NCI-H446 treated with DMSO at 0.1 percent for 48 hours (cell line): ENCODE measurements at places on chromosomes 4 and X.

DNA sequence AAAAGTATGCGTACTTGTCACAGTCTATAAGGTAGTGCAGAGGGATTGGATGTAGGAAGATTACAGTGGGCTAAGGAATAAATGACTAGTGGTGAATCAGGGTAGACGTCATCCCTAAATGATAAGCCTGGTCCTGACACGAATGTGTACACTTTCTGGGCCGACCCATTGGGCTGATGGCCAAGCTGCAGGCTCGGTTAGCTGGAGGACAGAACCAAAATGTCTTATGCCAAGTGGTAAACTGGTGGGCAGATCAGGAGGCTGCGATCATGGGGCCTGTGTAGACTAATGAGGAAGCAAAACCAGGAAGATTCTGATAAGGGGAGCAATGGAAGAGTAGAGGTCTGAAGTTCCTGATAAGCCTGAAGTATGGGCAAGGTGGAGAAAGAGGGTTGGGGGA is 272.8 kb upstream of the GATB start:
- no peak for DNase-seq

- peak; percentile 31 for DNase-seq
Observed at GRCh38 chr4:53586121-53586816, 5.0 kb downstream of the LNX1 start.

GRCh38 chrX:140274811-140275525 is 229.9 kb downstream of the SOX3 start:
- no peak for DNase-seq

DNA sequence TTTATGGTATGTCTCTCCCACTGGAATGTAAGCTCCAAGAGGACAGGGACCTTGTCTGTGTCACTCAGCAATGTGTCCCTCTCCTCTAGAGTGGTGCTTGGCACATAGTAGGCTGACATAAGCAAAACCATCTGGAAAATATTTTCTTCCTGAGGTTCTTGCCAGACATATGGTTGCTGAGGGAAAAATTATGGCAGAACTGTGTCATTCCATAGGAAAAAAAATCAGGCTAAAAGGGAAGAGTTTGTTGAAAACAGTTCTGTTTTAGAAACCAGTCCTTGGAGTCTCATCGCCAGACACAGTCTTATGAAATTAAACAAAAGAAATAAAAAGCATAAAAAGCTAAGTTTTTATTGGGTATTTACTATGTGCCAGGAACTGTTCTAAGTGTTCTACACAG is 60.9 kb downstream of the RTL9 start:
- no peak for DNase-seq

DNA sequence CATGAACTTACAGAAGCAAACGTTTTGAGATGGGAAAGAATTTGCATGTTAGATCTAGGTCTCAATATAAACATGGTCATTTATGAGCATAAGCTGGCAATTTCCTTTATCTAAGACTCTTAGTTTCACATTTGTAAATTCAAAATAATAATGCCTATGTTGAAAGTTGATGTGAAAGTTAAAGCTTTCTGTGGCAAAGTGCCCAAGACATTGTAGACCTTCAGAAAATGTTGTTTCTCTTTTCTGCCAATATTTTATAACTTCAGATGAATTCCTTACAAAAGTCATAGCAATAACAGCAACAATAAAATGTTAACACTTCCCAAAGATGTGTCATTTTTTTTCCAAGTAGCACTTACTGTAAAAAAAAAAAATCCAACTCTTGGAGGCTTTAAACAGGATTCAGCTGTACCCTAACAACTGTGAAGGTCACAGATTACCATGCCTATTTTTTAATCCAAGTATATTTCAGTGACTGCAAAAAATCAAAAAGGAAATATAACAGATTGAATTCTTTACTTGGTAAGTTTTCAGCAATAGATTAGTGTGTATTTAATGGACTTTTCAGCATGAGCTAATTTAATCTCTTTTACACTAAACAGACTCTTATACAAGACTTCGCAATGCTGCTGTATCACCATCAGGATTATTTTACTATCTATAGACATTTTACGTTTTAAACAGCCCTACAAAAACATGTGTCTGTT is 206.5 kb upstream of the PDE5A start:
- DNase-seq: no peak

GRCh38 chr4:8731364-8731763 is 138.8 kb downstream of the CPZ start:
- no peak for DNase-seq

DNA sequence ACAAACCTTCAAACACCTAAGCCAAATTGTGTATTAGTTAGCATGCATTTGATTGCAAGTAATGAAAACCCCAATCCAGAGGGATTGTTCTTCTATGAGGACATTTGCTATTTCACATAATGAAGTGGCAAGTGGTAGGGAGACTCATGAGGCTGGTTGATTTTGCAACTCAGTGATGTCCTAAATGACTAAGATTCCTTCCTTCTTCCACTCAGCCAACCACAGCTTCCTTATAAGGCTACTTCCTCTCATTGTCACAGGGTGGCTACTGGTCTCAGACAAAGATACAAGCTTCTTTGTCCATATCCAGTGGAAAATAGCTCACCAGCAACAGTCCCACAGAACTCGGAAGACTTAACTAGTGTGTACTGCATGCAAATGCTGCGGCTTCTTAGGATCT is 5.3 kb upstream of the OTC start:
- DNase-seq: no peak

DNA sequence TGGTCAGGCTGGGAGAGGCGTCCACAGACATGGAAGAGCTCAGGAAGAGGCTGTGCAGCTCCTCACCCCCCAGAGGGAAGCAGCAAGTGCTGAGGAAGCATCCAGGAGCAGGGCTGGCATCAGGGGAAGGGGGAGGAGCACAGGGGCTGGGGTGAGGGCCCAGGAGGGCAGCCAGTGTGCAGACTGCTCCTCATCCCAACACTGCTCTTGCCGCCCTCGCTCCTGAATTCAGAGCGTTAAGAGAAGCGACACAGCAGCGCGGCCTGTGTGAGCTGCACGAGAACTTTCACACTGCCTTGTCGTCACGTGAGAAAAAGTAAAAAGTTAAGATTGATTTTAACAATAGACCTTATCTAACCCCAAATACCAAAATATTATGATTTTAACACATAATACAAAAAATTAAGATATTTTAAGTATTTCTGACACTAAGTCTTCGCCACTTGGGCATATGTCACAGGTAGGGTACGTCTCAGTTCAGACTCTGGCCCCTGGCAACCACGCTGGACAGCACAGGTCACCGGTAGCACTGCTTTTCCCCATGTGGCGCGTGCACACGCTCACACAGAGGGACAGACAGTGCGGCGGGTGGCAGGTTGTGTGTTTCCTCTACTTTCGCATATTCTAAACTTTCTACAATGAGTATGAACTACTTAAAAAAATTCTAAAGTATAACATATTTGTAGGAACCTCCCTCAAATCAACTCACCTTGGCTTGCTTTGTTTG is 19.7 kb downstream of the NOP14 start:
- no peak for DNase-seq

DNA sequence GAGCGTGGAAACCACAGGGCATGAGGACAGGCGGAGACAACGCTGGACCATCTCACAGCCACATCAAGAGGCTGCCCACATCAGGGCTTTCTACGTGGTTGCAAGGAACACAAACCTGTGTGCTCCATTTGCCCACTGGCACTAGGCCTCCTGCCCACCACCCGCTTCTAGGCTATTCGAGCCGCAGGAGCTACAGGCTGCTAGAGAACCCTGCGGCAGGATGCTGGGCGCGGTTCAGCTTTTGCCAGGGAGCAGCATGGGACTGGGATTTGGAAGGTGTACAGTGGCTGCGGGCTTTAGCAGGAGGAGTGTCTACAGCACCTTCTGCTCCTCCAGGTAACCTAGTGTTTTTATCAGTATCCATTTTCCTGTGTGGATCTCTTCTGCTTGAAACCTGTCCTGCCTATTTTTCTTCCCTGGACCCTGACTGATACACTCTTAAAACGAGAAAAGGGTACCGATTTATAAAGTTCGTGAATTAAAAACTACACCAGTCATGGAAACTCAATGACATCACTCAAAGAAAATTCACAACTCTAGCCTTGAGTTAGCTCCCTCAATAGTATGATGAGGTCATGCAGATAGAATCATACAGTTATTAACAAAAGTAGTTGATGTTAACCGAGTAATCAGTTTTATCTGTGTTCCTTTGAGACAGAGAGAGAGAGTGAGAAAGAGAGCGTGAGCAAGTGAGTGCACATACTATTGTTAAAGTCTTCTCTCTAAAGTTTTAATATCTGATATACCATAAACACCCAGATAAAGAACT is 12.8 kb downstream of the NOP14 start:
- no peak for DNase-seq

DNA sequence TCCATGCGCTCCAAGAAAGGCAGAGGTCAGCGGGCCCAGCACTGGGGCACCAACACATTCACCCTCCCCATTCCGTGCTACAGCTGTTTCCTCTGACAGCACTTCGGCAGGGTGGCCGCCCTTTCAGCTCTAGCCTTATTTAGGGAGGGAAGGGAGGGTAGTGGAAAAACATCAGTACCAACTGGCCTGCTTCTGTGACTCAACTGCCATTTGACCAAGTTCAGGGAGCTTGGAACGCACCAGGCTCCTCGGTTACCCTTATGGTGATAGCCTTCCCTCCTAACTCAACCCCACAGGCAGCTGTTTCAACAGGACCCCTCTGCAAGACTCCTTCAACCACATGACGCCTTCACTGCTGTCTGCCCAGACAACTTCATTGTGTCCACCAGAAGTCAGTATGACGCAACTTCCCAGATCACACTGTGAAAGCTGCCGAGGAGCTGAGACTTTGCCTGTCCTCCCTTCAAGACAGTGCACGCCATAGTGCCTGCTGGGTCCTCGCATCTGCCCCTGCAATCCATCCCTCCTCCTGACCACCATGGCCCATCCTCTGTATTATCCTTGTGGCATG is 132.2 kb downstream of the AFAP1 start:
- DNase-seq: no peak

DNA sequence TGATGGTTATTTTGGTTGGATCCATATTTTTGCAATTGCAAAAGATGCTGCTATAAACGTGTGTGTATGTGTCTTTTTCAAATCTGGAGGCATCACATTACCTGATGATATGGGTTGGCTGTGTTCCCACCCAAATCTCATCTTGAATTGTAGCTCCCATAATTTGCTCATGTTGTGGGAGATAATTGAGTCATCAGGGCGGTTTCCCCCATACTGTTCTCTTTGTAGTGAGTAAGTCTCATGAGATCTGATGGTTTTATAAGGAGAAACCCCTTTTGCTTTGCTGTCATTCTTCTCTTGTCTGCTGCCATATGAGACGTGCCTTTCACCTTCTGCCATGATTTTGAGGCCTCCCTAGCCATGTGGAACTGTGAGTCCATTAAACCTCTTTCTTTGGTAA is 33.4 kb downstream of the APOOL start:
- DNase-seq: no peak

DNA sequence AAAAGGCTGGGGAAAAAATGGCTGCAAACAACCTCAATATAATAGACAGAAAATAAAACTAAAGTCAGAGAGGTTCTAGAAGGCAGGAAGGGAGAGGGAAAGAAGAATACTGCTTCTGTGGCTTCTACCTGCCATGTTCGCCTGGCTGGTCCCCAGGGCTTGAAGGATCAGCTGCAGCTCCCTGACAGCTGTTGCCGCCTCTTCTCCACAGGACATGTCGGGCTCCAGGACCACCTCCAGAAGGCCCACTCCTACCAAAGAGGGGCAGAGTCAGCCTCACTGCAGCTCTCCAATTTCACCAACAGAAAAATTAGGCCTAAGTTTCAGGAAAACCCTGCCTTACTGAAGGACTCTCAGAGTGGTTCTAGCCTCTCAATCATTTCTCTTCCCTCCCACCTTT is 44.9 kb downstream of the GATB start:
- DNase-seq: no peak

GRCh38 chrX:307261-308111 is 11.1 kb downstream of the GTPBP6 start:
- no peak for DNase-seq

- no peak for DNase-seq
Observed at GRCh38 chr4:14566518-14566917, 435.8 kb upstream of the CPEB2 start.

GRCh38 chr4:18051281-18051680 is 29.7 kb upstream of the LCORL start:
- DNase-seq: no peak

DNA sequence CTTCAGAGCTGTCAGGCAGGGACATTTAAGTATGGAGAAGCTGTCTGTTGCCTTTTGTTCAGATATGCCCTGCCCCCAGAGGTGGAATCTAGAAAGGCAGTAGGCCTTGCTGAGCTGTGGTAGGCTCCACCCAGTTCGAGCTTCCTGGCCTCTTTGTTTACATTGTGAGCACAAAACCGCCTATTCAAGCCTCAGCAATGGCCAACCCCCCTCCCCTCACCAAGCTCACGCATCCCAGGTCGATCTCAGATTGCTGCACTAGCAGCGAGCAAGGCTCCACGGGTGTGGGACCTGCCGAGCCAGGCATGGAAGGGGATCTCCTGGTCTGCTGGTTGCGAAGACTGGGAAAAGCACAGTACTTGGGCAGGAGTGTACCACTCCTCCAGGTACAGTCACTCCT is 59.3 kb downstream of the ZNF674 start:
- DNase-seq: no peak

- peak; percentile 81 for DNase-seq
Observed at GRCh38 chr4:156968479-156968984, 3.1 kb downstream of the PDGFC start.

- no peak for DNase-seq
Observed at GRCh38 chr4:186294160-186294559, 28.2 kb downstream of the F11 start.

GRCh38 chrX:71996826-71997225 is 86.2 kb downstream of the NHSL2 start:
- DNase-seq: no peak

DNA sequence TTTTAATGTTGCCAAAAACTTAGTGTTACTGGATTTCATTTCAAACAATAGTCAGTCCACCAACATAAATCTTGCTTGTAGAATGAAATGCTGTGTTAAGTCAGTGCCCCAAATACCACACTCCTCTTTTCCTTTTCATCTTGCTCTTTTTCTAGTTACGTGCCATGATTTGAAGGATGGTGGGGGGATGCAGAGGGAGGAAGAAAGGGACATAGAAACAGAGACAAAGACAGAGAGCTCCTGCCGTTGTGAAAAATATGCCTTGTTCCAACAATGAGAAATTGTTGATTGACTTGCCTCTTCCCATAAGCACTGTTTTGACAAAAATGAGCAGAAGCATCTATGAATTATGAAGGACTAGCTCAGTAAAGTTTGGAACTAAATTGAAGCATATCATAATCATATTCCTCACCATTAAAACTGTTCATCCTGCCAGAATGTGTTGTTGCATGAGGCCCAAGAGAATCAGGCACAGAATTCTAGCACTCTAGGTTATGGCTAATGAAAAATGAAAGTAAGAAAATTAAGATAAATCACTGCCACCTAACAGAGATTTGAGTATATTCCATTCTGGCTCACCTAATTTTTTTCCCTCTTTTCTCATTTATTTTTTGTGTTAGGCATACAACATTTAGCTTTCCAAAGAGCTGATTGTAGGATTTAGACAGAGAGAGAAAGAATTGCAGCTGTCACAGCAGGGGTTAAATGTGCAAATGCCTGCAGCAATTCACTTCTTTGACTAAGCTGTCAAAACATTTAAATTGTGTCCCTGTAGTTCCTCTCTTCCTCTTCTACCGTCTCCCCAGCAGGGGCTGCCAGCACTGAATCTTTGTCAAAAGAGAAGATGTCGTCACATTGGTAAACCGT is 111.6 kb upstream of the PTPN13 start:
- DNase-seq: no peak

GRCh38 chr4:149885896-149886295 is 70.3 kb upstream of the IQCM start:
- DNase-seq: no peak
